Mesothelial cell of epicardium (in vitro differentiated cells): ENCODE measurements at places on chromosomes 6 and 20. TPM values are rescaled to one million over a fixed set of nuclear protein-coding genes. Genes with fewer than 3 reads are reported as not detected.

DNA sequence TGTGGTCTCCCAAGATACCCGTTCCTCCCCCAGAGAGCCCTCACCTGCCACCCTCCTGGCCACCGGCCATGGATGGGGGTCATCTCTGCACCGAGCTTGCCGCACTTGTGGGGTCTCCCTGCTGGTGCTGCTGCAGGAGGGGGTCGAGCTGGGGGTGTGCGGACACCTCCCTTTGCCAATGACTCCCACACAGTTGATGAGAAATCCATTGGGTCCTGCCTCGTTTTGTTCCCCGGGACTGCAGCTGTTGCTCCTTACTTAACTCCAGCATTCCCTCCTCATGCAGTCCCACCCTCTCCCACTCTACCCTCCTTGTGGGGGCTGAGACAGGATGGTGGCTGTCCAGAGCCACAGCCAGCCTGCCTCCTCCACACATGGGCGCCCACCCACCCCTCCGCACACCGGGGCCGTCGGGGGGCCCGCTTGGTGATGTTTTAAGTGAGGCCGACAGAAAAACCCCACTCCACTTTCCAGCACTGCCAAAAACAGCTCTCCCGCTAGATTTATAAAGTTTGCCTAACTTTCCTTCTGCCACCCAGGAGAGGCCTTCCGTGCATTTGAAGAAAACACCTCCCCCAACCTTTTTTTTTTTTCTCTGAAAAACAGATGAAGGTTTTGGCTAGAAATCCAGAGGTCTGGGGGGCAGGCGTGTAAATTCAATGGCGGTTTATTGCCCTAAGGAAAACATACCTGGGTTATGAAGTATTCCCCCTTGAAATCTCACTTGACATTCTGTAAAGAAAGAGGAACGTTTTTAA is 53.5 kb upstream of the APCDD1L start:
- no peak for DNase-seq

FAM110A gene
- 11.1 to 11.3 TPM (median 11.1 TPM) in 3 replicates for total RNA-seq

- DNase-seq: no peak
Measured at GRCh38 chr6:47792216-47792733, 10.4 kb downstream of the OPN5 start.

AGER gene
- total RNA-seq: 23.7 to 28.1 TPM (median 27.5 TPM) in 3 replicates

TRIM40 gene
- total RNA-seq: not detected in 3 replicates

GRCh38 chr6:3500262-3501014 is 43.6 kb upstream of the SLC22A23 start:
- DNase-seq: no peak

DNA sequence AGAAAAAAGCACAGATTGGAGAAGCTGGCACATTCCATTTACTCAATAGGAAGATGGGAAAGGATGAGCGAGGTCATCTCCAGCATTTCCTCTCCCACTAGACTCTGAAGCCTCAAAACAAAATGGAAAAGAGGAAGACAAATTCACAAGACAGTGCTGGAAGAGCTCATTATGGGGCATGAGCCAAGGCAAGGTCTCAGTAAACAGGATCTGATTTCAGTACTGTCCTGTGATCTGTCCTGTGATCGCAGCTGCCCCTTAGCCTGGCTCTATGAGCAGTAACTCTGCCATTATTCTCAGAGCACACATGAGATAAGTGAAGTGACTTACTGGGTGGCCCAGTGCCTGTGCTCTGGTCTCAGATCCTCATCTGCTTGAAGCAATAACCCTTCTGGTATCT is 68.1 kb upstream of the SLC4A11 start:
- no peak for DNase-seq

- no peak for DNase-seq
Measured at GRCh38 chr6:5294392-5295211, 33.3 kb downstream of the FARS2 start.

SPATA25 gene
- total RNA-seq: 3.2 to 4.0 TPM (median 3.4 TPM) in 3 replicates

GRCh38 chr20:22453244-22454080 is 130.9 kb downstream of the FOXA2 start:
- DNase-seq: no peak

DNA sequence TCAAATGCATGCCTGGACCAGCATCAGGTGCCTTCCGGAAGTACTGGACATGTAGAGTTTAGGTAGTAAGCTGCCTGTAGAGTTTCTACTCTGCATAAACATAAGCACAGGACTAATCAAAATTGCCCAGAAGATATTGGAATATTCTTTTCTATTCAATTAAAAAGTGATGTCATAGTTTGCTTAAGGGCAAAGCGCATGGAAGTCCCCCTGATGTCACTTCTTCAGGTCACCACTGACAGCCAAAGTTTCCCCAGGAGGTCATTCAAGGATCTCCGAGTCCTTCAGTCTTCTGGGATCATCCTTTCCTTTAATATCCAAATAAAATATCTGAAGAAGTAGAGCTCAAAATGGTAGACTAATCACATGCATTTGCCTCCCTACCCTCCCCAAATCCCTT is 17.5 kb upstream of the RIN2 start:
- no peak for DNase-seq

DNA sequence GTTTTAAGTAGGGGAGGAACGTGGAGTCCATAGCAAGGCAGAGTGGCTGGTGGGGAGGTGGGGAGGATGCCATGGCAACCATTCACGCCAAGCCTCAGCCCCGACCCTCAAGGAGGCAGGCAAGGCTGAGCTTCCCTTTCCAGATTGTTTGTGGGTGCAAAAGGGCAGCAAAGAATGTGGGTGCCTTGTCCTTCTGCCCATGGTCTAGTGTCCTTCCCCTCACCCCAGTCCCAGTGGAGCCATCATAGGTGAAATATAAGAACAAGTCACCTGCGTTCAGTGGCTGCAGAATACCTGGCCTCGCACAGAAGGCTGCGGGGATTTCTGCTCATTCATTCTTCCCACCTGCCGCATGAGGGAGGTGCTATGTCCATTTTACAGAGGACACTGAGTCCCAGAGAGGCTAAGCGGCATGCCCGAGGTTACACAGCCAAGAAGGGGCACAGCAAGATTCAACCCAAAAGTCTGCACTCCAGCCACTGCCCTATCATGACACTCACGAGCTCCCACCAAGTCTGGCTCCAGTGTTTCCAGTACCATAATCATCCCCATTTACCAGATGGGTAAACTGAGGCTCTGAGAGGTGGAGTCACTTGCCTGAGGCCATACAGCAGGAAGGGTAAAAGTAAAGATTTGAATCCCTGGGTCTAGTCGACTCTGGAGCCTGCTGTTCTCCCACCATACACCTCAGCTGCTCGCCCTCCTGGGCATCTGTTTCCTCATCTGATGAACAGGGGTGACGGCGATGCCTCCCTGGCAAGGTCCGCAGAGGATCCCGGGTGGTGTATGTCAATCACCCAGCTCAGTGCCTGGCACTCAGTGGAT is 100.8 kb downstream of the CEBPB start:
- no peak for DNase-seq

DNA sequence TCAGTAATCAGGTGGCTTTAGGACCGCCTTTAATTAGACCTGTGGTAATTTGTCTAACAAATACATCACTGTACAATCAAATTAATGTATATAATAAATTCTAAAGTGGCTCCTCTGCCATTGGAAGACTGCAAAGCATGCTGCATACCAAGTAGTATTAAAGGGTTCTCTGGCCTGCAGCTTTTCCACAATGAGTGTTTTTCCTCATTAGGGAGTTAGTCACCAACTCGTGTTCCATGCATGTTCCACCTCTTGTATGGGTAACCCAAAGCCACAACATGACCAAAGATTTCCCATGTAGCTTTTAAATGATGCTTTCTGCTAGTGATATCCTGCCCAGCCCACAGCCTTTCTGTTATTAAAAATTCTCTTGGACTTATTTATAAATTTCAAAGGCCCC is 218.7 kb downstream of the FUT9 start:
- DNase-seq: no peak

GRCh38 chr6:37698264-37699137 is 818 bp upstream of the MDGA1 start:
- peak; percentile 67 for DNase-seq
